Right atrium auricular region (tissue), 2 donors: ENCODE measurements at places on chromosomes 2 and 18. TPM values are rescaled to one million over a fixed set of nuclear protein-coding genes. Genes with fewer than 3 reads are reported as not detected.

The CD8B2 gene
- not detected for total RNA-seq

The NCKAP5 gene
- 5.4 TPM for total RNA-seq

The NCK2 gene
- 39.3 TPM for total RNA-seq

The TMEFF2 gene
- total RNA-seq: not detected

The HOXD13 gene
- total RNA-seq: not detected

The LDLRAD4 gene
- total RNA-seq: 33.1 TPM

The SERPINB5 gene
- total RNA-seq: not detected

DNA sequence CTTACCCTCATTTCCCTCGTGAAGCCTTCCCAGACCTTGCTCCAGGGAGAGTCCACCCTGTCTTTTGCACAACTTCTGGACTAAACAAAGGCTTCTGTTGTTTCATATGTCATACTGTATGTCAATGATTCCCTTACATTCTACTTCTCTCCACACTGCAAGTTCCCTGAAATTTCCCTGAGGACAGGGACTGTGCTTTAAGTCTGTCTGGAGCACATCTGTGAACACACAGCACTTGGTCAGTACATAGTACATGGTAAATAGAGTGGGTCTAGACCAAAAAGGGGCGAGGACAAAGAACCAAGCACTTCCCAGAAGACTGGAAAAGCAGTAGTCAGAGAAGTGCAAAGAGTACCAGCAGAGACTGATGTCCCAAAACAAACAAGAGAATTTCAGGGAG is 23.7 kb upstream of the IMPA2 start:
- no peak for DNase-seq
